Hematopoietic multipotent progenitor cell treated with erythropoietin and hydrocortisone succinate and interleukin-3 and kit ligand, for 8 days (in vitro differentiated cells): ENCODE measurements at places on chromosomes 2 and 18.

DNA sequence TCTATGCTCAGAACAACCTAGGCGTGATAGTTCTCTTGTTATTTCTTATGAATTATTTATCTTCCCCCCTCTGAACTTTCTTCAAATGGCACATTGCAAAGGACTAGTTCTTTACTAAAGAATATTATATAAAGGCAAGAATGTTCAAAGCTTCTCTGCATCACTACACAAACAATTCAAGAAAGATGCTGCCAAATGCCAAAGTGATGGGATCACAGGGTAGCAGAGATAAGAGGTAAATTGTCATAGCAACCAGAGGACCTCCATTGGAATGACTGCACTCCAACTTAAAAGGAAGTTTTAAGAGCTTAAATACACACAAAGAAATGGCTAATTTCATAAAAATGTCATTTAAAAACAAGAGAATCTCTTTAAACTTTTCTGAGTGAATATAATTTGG, 72.8 kb downstream of the AQP4 start:
- no peak for DNase-seq

GRCh38 chr2:240397542-240397916, 37.9 kb upstream of the GPC1 start:
- no peak for DNase-seq

- DNase-seq = no peak
These were observed 539.0 kb downstream of the SOX11 start for GRCh38 chr2:6231166-6231565.

- no peak for DNase-seq
These were observed 188.0 kb upstream of the GLI2 start for GRCh38 chr2:120547662-120548061.

DNA sequence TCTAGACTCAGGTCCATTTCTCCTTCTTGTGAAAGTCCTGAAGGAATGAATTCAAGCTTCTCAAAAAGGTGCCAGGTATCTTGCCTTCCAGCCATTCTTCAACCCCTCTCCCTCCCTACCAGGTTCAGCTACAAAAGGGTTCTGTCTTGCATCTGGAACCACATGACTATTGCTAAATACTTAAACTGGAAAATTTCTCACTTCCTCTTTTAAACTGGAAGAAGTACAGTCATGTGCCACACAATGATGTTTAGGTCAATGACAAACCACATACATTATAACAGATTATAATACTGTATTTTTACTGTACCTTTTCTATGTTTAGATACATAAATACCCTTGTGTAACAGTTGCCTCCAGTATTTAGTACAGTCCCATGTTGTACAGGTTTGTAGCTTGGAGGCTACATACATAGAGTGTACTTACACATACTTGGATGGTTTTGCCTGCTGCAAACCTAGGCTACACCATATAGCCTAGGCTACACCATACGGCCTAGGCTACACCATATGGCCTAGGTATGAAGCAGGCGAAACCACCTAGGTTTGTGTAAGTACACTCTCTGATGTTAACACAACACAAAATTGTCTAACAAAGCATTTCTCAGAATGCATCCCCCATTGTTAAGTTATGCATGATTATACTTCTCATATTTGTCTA, 142.0 kb upstream of the DNMT3A start:
- peak; percentile 23 for DNase-seq
